ENCODE measurements at places on chromosomes 3 and 15.

- no peak for DNase-seq
These were observed 56.5 kb downstream of the HEG1 start for GRCh38 chr3:124999317-124999716.

DNA sequence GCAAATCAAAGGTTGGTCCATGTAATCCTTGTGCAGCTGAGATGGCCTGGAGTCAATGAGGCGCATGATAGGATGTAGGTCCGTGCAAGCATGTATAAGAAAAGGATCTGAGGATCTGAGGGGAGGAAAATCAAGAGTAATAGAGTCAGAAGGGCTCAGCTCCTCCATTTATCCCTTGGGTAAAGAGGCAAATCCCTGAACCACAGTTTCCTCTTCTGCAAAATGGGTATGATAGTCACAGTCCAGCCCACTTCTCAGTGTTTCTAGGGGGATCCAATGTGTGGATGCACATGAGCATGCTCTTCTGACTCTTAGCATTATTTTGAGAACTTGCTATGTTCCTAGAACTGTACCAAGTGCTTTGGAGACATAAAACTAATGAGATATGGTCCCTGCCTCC, 67.9 kb downstream of the BFSP2 start:
- DNase-seq = no peak

DNA sequence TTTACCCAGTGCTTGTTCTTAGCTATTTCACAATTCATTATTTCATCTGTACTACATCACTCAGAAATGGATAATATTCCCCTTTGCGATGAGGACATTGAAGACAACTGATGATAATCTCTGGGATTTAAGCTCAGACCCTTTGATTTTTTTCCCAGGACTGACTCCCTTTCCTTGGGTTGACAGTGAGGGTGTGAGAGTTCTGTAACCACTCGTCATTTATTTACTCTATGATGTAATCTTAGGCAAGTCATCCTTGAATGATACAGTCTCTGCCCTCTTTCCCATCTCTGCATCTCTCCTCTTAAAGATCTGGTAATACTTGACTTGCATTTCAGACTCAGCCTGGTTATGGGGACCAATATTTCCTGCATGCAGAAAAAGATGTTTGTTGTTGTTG, 1041.7 kb downstream of the AGBL1 start:
- DNase-seq = no peak

DNA sequence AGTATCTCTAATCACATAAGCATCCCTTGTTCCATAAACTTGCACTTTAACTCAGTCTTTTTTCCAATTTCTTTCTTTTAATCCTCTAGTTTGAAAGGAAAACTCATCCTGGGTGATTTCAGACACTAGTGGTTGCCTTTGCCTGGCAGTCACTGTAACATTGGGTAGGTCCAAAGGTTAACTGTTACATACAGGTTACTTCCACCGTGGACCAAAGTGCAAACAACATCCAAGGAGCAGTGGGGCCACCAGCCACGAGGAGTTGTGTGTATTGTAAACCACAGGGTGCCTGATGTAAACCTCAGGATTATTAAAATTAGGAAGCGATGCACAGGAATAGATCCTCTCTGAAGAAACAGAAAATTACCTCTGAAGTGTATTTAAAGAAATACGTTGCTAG, 75.0 kb downstream of the HCN4 start:
- DNase-seq = no peak

GRCh38 chr3:129119365-129120100, 2.1 kb downstream of the RAB43 start:
- no peak for DNase-seq

GRCh38 chr15:58546066-58546591, 114.3 kb downstream of the LIPC start:
- no peak for DNase-seq

GRCh38 chr15:52808996-52809395, 18.9 kb upstream of the ONECUT1 start:
- DNase-seq = no peak

- no peak for DNase-seq
These were observed 64.7 kb downstream of the ATP13A4 start for GRCh38 chr3:193489949-193490348.

DNA sequence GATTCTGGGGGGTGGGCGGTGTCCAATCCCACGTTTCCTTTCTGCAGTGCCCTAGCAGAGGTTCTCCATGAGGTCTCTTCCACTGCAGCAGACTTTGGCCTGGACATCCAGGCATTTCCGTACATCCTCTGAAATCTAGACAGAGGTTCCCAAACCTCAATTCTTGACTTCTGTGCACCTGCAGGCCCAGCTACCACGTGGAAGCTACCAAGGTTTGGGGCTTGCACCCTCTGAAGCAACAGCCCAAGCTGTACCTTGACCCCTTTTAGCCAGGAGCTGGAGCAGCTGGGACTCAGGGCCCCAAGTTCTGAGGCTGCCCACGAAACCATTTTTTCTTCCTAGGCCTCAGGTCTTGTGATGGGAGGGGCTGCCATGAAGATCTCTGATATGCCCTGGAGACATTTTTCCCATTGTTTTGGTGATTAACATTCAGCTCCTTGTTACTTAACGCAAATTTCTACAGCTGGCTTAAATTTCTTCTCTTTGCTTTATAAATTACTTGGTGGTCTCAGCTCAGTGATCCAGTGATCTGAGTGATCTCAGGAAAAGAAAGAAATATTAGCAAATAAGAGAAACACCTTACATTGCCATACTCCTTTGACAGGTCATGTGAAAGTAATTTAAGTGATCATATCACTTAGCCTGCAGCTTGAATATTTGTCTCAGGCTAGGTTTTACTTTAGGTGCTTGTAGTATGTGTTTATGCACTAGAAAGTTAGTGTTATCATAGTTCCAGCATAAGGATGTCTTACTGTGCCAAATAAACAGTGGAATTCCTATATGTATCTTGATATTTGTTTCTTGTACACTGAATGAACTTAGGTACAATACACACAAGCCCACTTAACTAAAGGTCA, 3.0 kb downstream of the SNAP23 start:
- no peak for DNase-seq

DNA sequence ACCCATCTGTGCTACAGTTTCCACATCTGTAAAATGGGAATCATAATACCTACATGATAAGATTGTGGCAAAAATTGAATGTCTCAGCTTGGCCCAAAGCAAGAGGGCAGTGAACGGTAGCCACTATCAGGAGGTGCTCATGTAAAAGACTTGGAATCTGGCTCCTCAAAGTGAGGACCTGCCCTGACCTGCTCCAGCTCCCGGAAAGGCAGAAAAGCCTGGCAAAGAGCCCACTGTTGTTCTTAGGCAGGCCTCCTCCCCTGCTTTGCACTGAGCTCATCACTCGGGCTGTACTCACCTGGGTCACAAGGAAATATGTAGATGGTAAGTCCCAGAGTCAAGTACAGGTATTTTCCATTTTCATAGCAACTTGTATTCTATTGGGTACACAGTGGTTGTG, 250.7 kb upstream of the TBL1XR1 start:
- no peak for DNase-seq

DNA sequence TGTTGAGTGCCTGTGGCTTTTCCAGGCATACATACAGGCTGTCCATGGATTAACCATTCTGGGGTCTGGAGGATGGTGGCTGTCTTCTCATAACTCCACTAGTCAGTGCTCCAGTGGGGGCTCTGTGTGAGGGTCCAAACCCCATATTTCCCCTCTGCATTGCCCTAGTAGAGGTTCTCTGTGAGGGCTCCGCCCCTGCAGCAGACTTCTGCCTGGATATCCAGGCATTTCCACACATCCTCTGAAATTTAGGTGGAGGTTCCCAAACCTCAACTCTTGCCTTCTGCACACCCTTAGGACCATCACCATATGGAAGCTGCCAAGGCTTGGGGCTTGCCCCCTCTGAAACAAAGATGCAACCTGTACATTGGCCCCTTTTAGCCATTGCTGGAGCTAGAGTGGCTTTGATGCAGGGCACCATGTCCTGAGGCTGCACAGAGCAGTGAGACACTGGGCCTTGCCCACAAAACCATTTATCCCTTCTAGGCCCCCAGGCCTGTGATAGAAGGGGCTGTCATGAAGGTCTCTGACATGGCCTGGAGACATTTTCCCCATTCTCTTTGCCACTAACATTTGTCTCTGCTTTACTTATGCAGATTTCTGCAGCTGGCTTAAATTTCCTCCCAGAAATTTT, 400.1 kb upstream of the MDFIC2 start:
- DNase-seq = no peak

DNA sequence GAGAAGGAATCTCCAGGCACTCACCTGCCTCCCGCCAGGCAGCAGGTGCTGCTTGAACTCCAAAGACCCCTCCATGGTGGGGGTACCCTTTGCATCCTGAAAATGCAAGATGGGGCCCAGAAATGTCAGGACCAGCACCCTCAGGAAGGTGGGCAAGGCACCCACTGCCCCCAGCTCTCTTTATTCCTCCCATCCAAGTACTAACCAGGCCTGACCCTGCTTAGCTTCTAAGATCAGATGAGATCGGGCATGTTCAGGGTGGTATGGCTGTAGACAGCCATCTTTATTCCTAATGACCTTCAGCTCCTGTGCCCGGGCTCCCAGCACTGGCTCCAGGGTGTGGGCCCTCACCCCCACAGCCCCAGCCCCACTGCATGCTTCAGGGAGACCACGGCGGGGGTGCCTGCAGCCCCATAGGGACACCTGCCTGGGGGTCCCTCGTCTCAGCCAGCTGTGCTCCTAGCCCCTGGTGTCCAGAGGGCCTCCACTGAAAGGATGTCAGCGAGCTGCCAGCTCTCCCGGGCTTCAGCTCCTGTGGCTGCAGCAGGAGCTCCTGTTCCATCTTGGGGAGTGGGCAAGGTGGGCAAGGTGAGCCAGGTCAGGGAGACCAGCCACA, 13.2 kb downstream of the PLA2G4B start:
- DNase-seq = no peak

DNA sequence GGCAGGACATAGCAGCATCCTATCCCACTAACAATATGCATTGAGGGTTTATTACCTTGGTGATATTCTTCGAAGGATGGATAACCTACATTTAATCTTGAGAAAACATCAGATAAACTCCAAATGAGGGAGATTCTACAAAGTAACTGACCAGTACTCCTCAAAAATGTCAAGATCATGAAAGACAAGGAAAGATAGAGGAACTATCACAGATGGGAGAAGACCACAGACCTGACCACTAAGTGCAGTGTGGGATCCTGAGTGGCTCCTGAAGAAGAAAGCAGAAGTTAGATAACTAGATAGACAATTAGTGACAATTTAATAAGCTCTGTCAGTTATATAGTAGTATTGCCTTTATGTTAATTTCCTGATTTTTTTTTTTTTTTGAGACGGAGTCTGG, 17.7 kb upstream of the CGNL1 start:
- DNase-seq = no peak

GRCh38 chr3:173869766-173870165, 472.2 kb downstream of the NLGN1 start:
- DNase-seq = no peak

DNA sequence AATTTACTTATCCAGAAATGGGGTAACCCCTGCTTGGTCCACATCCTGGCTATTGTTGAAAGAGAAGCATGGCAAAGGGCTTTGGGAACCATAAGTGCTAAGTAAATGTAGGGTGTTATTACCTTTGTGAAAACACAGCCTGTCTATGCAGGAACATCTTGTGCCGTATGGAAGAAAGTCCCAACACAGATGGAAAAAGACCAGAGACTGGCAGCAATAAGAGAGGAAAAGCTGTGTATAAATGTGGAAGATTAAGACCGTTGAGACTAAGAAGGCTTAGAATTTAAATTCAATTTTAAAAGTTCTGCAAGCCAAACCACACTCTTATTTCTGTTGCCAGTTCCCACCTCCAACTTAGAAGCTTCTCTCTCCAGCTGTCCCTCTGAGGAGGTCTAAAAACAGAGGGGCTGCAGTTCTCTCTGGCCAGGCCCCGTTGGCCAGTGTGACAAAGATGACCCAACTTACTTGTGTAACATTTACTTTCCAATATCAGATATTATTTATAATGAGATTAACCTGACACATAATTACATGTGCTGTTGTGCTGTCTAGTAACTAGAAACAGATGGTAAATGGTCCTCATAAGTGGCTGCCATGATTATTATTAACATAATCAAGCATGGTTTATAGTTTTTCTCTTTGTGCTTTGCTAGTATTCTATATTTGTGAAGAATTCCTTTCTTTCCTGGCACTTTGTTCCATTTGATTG, 7.0 kb downstream of the MINDY4B start:
- no peak for DNase-seq

GRCh38 chr3:36893137-36893557, 51.7 kb downstream of the TRANK1 start:
- DNase-seq = peak; percentile 42

- no peak for DNase-seq
These were observed 67.4 kb downstream of the MYLK start for GRCh38 chr3:123816673-123817207.

DNA sequence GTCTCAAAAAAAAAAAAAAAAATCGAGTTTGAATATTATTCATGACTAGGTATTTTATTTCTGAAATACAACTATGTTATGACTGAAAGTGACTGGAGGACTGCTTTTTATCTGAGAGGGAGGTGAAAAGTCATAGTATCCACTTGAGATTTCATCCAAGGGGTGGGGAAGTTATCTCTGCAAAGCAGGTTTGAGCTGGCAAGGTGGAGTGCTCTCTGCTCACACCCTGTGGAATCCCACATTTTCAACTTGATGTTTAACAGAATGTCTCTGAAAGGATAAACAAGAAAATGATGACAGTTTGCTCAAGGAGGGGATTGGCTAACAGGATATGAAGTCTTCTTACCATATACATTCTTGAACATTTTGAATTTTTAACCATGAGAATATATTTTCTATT, 27.3 kb upstream of the SEC62 start:
- DNase-seq = no peak

DNA sequence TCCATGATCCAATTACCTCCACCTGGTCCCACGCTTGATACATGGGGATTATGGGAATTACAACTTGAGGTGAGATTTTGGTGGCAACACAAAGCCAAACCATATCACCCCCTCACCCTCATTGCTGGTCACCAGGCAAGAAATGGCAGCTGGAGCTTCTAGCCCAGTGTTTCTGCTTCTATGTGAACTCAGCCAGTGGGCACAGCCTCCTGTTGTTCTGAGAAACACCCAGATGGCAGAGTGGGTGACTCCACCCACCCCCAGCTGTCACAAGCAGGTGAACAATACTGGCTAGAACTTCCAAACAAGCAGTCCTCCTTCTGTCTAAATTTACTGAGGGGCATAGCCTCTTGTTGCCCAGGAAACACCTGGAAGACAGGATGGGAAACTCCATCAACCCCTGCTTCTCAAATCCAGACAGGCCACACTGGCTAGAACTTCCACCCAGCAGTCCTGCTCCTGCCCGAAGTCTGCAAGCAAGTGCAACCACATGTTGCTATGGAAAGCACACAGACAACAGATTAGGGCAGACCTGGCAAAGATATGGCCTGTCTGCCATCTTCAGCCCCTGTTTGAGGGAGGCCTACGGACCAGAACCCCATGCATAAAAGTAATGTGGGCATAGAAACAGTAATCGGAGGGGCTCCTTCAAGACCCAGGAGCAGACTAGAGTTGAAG, 114.1 kb downstream of the DTWD1 start:
- no peak for DNase-seq

GRCh38 chr3:132421832-132422231, 4.5 kb downstream of the DNAJC13 start:
- no peak for DNase-seq

- DNase-seq = no peak
These were observed 66.1 kb downstream of the SEC22A start for GRCh38 chr3:123267821-123268220.
